Hematopoietic multipotent progenitor cell treated with erythropoietin and hydrocortisone succinate and interleukin-3 and kit ligand, for 17 days (in vitro differentiated cells): ENCODE measurements at places on chromosomes 3 and 15.

- peak; percentile 41 for DNase-seq
Measured at GRCh38 chr3:13884851-13885703, 5.2 kb upstream of the WNT7A start.

- DNase-seq: no peak
Measured at GRCh38 chr3:99012051-99012450, 110.6 kb upstream of the DCBLD2 start.

GRCh38 chr3:172033396-172033795 is 6.0 kb upstream of the FNDC3B start:
- no peak for DNase-seq

GRCh38 chr15:67927501-67928168 is 87.8 kb upstream of the RNU6-1 start:
- DNase-seq: no peak

DNA sequence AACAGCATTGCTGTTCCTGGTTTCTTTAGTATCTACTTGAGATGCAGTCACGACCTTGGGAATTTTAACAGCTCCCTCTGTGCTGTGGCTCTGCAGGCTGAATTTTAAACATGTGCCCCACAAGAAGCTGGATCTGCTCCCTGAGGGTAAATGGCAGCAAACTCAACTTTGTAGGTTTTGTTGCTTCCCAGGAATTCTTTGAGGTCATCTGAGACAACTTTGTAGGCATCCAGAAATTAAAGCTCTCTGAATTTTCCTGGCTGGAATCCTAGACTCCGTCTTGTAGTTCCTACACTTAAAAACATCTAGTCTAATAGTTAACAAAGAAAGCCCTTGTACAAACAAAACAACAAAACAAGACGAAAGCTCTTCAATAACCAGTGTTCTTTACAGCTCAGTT is 366.3 kb downstream of the FEZF2 start:
- no peak for DNase-seq

DNA sequence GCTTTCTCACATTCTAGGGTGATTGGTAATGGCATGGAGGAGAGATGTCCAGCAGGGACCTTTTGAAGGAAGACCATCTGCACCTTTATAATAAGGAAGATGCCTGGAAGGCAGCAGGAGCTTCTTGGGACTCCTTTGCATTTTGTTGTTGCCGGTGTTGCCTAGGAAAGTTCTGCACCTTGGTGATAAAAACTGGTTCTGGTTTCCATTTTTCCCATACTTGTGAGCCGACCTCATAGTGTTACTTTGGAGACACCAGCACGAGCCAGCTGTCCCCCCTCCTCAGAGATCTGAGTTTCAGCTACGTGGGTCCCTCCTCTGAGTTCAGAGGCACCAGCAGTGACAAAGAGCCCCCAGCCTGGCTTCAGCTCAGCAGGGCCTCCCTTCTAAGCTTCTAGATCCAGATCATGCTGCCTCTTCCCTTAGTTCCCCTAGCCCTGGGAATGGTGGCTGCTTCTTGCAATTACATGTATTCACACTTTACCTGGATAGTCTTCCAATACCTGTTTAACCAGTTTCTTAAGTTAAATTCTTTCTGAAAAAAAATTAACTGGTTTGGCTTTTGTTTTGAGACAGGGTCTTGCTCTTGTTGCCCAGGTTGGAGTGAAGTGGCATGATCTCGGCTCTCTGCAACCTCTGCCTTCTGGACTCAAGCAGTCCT is 18.0 kb upstream of the FSTL1 start:
- DNase-seq: no peak

GRCh38 chr3:153967260-153967659 is 153.9 kb upstream of the ARHGEF26 start:
- DNase-seq: no peak

- peak; percentile 97 for DNase-seq
Measured at GRCh38 chr3:12841149-12841969, at the start of gene RPL32. TSS of gene RPL32 (minus strand) at chr3:12841565. CDS start at chr3:12840237, 1,328 bp downstream.

- no peak for DNase-seq
Measured at GRCh38 chr3:9064850-9065249, 101.6 kb upstream of the RAD18 start.

GRCh38 chr3:58164199-58164879 is 46.4 kb downstream of the DNASE1L3 start:
- DNase-seq: no peak

DNA sequence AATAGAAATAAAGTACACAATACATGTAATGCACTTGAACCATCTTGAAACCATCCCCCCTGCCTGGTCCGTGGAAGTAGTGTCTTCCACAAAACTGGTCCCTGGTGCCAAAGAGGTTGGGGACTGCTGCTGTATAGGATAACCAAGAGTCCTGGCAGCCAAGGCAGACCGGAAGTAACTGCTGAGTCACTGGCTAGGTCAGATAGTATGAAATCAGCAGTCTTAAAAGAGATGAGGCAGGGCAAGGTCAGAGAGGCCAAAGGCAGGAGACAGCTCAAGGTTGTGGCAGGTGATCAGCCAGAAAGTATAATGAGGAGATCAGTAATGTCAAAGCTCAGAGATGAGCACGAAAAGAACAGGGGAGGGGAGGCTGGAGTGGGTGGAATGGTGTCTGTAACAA is 60.2 kb downstream of the MAP3K13 start:
- DNase-seq: peak; percentile 32

DNA sequence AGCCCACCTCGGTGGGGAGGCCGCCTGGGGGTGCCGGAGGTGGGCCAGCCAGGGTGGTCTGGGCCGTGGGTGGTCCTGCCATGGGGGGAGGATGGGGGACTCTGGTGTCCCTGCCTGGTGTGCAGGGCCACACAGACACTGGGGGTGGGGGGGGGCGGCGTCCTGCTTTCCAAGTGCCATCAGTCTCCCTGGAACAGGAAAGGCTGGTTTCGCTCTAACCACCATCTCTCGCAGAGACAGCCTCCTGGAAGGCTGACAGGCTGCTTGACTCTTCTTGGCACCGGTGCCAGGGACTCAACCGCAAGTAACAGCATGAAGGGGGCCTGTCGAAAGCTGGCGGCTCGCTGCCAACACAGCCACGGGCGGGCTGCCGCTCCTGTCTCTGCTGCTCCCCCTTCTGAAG is 40.3 kb downstream of the RGMA start:
- no peak for DNase-seq

GRCh38 chr3:115113367-115113766 is 33.7 kb downstream of the ZBTB20 start:
- no peak for DNase-seq

- no peak for DNase-seq
Measured at GRCh38 chr3:101996832-101997231, 147.5 kb downstream of the NFKBIZ start.
